ENCODE measurements at places on chromosomes 11 and 22.

DNA sequence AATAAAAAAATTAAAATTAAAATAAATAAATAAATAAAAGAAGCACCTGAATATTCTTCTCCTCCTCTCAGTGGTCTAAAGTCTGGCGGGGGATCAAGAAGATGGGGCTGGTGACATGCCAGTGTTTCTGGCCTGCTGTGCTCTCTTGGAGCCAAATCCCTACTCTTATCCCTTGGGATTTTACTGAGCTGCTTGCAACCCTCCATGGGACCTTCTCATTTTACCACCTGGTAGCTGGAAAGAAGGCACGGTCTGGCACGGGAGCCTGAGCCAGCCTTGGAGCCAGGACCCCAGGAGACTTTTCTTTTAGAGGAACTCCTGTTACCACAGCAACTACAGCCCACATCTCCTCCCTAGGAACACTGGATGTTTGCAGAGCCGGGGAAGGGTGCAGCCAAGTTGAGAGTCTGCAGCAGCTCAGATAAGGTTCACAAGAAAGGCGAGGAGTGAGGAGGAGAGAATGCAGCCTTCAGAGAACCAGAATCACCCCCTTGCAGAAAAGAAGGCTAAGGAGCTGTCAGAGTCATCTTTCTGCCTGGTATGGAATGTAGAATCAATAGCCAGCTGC is 21.4 kb downstream of the CD6 start:
- DNase-seq, result no peak

GRCh38 chr11:83617671-83618070 is 331.5 kb upstream of the CCDC90B start:
- DNase-seq, result no peak

GRCh38 chr11:122050021-122050690 is 65.9 kb downstream of the BLID start:
- DNase-seq, result no peak

DNA sequence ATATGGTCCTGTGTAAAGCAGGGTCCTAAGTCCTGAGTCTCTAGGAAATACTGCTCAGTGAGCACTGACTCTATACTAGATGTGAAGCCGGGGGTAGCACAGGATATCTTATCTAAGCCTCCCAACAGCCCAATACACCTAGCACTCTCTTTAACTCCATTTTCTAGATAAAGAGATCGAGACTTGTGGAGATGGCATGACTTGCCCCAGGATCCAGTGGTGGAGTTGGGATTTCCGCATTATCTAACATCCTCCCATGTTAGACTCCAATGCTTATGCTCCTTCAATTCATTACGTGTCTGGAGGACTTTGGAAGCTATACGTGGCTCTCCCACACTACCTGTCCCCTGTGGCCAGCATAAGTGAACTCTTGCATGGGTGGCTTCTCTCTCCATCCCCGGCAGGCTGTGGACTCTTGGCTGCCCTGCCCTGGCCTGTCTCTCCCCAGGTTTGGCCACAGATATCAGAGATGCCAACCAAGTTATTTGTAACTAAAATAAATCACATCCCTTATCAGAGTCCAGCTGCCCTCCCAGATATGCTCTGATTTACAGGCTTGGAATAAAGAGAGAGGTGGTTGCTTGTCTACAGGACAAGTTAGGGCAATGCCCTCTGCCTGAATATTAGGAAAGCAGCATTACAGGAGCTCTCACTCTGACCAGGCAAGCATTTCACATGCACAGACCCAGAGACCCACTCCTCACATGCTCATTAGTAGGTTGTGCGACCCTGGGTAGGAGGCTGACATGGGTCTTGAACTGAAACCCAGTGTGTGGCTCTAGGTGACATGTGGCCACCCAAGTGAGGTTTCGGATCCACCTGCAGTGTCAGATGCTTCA is 4.5 kb downstream of the CD44 start:
- DNase-seq, result no peak
